Stomach (tissue), 19 donors: ENCODE measurements at places on chromosomes 5 and 9. TPM values are rescaled to one million over a fixed set of nuclear protein-coding genes. Genes with fewer than 3 reads are reported as not detected.

- no peaks in the 10 kb centered on the region for H3K27me3 ChIP-seq
- no peak for DNase-seq
- H3K27ac ChIP-seq = no peak overlapping the region
- no peak overlapping the region for H3K4me3 ChIP-seq
Measured at GRCh38 chr9:99142275-99142674, 37.4 kb downstream of the TGFBR1 start.

The IL33 gene
- 21.0 TPM for total RNA-seq

DNA sequence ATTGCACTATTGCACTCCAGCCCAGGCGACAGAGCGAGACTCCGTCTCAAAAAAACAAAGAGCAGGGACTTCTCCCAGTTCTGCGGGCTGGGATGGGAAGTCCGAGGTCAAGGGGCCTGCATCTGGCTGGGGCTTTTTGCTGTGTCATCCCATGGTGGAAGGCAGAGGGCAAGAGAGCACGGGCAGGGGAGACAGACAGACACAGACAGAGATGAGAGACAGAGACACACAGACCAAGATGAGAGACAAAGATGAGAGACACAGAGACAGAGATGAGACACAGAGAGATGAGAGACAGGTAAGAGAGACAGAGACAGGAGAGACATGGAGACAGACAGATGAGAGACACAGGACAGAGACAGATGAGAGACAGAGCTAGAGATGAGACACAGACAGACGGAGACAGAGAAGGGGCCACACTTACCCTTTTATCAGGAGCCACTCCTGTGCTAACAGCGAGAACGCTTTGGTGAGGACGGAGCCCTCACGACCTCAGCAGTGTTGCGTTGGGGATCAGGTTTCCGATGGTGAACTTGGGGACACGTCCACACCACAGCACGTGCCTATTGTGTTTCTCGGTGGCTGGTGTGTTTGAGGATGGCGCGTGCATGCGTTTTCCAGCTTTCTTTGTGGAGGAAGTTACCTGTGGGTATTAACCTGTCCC, 8.9 kb upstream of the TOR4A start:
- DNase-seq = peak; percentile 29
- H3K27me3 ChIP-seq = no peaks in the 10 kb centered on the region
- peaks cover 91% of the 10 kb centered on the region for H3K36me3 ChIP-seq

DNA sequence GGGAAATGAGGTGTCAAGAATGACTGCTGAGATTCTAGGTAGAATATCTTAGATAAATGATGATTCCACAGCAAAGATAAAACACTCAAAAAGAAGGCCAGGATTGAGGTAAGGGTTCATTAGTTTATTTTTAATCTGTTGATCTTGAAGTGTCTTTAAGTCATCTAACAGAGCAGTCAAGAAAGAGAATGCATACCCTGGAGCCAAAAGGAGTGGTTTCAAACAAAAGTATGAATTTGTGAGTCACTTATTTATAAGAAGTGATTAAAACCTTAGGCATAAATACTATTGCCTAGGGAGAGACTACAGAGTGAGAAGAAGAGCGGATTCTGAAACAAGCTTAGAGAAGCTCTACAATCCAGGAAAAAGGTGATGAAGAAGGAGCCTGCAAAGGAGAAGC, 541.0 kb downstream of the DTWD2 start:
- no peaks in the 10 kb centered on the region for H3K4me1 ChIP-seq
- no peak overlapping the region for H3K4me3 ChIP-seq
- no peaks in the 10 kb centered on the region for H3K36me3 ChIP-seq
- H3K27ac ChIP-seq = no peak overlapping the region
- H3K27me3 ChIP-seq = no peaks in the 10 kb centered on the region

GRCh38 chr9:127698985-127699670, 7.7 kb upstream of the CFAP157 start:
- H3K27ac ChIP-seq = peak overlapping the region; percentile 82
- peak; percentile 98 for DNase-seq
- peak overlapping the region; percentile 21 for H3K4me3 ChIP-seq
- no peaks in the 10 kb centered on the region for H3K27me3 ChIP-seq
- H3K4me1 ChIP-seq = peaks cover 9% of the 10 kb centered on the region

The FAM221B gene
- not detected for total RNA-seq
